ENCODE measurements at places on chromosomes 6 and 20. TPM values are rescaled to one million over a fixed set of nuclear protein-coding genes. Genes with fewer than 3 reads are reported as not detected.

DNA sequence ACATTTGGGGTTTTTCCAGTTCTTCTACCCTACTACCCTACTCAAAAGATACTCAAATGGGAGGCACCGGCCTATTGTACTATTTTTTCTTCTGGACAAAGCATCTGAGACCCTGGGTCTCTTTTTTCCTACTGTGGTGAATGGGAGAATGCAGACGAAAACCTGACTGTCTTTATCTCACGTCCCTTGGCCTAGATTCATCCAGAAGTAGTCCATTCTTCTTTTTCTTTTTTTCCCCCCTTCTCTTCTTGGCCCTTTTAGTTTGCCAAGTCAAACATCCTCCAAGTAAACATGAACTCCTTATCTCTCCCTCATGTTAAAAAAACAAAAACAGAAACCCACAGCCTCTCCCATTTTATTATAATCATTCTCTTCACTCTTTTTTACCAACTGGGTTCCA lies 8.7 kb upstream of the ILRUN start:
- no peak for DNase-seq

- no peak for DNase-seq
These were observed 924.1 kb downstream of the EPHA7 start for GRCh38 chr6:92495242-92495641.

- DNase-seq: no peak
These were observed 1.5 kb downstream of the SOX18 start for GRCh38 chr20:64047968-64048401.

DNA sequence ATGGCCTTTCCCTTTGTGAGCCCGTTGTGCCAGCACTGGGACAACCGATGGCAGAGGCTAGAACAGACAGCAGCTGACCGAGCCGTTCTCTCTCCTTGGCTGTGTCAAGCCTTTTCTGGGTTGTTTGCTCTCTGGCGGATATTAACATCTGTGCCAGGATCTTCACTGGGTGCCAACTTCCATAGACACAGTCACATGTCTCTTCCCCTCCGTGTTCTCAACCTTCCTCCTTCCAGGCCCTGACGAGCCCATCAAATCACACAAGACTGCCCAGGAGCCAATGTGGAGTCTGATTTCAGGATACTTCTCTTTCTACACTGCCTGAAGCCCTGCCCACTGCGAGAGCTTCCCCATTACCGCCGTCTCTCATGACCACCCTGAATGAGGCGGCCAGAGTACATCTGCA lies 111.0 kb upstream of the RALGAPA2 start:
- no peak for DNase-seq

DNA sequence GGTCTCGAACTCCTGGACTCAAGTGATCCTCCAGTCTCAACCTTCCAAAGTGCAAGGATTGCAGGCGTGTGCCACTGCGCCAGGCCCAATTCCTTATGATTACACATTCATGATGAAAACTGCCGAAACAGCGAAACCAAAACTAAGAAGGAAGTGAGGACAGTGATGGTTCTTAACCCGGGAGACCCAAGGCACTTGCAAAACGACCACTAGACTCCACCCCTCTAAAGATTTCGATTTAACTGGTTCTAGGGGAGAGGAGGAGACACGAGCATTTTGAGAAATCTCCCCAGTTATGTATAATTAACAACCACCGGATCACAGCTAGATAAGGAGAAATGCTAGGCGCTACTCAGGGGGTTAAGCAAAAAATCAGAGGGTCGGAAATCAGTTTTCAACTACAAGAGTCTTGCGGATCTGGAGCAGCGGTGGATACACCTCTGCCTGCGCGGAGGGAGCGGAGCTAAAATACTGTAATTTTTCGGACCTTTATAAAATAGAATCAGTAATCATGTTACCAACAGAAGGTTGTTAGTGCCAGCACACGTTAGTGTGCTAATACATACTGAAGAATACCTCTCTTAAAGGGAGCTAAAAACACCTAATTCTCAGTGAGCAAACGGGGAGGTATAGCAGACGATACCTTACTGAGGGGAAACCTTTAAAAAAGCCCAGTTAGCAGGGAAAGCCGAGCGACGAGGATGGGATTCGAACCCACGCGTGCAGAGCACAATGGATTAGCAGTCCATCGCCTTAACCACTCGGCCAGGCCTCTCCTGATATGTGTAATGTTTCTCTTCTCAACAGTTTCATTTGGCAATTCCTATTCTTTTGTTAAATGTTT lies 60.0 kb upstream of the BTN3A2 start:
- DNase-seq: no peak

- DNase-seq: no peak
These were observed 42.8 kb downstream of the MMS22L start for GRCh38 chr6:97240222-97240621.

GRCh38 chr6:78436335-78436734 lies 431.0 kb upstream of the IRAK1BP1 start:
- DNase-seq: no peak

DNA sequence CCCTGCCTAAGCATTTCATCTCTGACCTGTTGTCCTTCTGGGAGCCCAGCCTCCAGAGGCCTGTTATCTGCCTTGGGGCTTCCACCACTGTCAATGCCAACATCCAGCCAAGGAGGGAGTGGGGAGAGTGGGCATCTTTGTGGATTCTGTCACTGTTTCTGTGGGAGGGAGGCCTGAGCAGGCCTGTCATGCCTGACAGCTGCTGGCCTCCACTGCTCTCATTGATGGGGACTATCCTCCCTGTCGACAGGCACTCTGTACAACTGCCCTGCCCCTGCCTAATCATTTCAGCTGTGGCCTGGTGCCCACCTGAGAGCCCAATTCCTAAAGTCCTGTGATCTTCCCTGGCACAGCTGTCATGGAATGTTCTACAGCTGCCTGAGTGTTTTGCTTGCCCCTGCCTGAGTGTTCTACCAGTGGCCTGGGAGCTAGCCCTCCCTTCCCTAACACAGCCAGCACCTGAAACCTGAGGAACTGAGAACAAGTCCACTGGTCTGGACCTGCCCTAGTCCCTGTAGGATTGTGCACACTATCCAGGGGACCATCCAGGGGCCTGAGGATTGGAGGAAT lies 145.3 kb downstream of the FAM83B start:
- no peak for DNase-seq

DNA sequence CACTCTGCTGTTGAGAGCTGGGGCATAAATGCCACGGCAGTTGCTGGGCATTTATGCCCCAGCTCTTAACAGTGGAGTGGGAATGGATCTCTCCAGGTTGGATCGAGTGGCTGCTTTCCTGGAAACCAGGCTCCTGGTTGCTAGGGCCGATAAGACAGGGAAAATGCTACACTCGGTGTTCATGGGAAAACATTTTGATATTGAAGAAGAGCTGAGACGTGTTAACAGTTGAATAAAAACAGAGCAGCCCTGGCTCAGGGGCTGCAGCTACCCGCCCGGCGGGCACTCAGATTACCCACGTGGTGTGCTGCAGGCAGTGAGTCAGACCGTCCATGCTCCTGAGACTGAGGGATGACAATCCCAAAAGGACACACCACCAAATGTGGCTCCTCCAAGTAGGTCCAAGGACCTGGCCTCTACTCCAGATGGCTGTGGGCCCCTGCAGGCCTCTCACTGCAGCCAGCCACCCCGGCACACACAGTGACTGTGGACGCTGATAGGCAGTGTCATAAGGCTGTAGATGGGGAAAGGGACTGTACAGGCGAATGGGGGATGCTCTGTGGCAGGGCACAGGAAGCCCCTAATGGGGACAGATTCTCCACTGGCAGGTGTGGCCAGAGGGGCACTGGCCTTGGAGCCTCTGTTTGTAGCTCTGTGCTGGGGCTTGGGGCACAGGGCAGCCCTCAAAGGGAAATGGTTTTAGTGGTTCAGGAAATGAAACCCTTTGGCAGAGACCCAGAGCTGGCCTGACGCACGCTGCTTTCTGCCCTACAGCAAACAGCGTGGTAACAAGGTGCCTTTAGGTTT lies 237.8 kb downstream of the LY86 start:
- peak; percentile 78 for DNase-seq

GRCh38 chr6:13268913-13269518 lies 59.3 kb downstream of the TBC1D7 start:
- DNase-seq: no peak

- DNase-seq: no peak
These were observed 39.4 kb upstream of the RFPL4B start for GRCh38 chr6:112307707-112308106.

- DNase-seq: no peak
These were observed 166.6 kb upstream of the TAB2 start for GRCh38 chr6:149150801-149151398.

- no peak for DNase-seq
These were observed 1.9 kb upstream of the ELMO2 start for GRCh38 chr20:46408281-46408731.

- no peak for DNase-seq
These were observed 35.6 kb upstream of the TGM3 start for GRCh38 chr20:2260250-2260649.

DNA sequence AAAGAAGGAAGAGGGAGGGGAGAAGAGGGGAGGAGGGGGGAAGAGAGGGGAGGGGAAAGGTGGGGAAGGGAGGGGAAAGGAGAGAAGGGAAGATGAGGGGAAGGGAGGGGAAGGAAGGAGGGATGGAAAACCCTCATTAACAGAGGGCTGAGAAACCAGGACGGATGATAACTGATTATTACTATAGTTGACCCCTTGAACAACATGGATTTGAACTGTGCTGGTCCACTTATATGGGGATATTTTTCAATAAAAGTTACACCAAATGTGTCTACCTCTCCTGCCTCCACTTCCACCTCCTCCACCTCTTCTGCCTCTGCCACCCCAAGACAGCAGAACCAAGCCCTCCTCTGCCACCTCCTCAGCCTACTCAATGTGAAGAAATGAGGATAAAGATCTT lies 184.1 kb upstream of the ARID1B start:
- DNase-seq: no peak

GRCh38 chr6:31837369-31838113 lies 10.0 kb downstream of the HSPA1B start:
- DNase-seq: no peak

Gene HCRTR2
- total RNA-seq: not detected

Gene RAET1L
- total RNA-seq: not detected

Gene ISM1
- 1.2 TPM for total RNA-seq

Gene SUMO4
- not detected for total RNA-seq

Gene TBXT
- total RNA-seq: not detected

Gene TRDN
- total RNA-seq: 394 TPM

Gene ZBTB46
- total RNA-seq: 13.8 TPM

Gene DACT2
- total RNA-seq: 1.0 TPM

Gene CMTR1
- 29.3 TPM for total RNA-seq

Gene RAET1G
- total RNA-seq: 0.22 TPM

Gene OR2B6
- total RNA-seq: not detected

Gene SPATS1
- not detected for total RNA-seq

Gene BPIFB3
- not detected for total RNA-seq

All from Right ventricle myocardium inferior (tissue), 1 donor.